Germinal center (tissue), 1 donor: ENCODE measurements at places on chromosomes 12 and 14.

- DNase-seq = no peak
These were observed 48.5 kb downstream of the BAZ1A start for GRCh38 chr14:34826661-34827060.

DNA sequence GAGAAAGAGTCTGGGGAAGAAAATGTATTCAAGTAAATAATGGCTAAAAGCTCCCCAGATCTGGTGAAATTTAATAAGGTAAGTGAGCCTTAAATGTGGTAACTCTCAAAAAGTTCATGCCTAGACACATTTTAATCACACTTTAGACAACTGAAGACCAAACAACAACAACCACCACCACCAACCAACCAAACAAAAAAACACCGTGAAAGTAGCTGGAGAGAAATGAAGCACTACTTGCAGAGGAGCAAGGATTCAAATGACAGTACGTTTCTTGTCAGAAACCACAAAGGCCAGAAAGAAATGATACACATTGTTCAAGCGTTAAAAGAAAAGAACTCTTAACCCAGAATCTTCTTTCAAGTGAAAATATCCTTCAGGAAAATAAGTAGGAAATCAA lies 208.3 kb downstream of the MYRFL start:
- no peak for DNase-seq

DNA sequence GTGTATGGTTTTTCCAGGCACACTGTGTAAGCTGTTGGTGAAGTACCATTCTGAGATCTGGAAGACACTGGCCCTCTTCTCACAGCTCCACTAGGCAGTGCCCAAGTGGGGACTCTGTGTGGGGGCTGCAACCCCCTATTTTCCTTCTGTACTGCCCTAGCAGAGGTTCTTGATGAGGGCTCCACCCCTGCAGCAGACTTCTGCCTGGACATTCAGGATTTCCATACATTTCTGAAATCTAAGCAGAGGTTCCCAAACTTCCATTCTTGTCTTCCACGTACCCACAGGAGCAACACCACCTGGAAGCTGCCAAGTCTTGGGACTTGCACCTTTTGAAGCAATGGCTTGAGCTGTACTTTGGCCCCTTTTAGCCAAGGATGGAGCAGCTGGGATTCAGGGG lies 85.2 kb upstream of the PRMT8 start:
- DNase-seq = no peak

GRCh38 chr12:65123435-65124063 lies 2.4 kb upstream of the WIF1 start:
- DNase-seq = no peak

DNA sequence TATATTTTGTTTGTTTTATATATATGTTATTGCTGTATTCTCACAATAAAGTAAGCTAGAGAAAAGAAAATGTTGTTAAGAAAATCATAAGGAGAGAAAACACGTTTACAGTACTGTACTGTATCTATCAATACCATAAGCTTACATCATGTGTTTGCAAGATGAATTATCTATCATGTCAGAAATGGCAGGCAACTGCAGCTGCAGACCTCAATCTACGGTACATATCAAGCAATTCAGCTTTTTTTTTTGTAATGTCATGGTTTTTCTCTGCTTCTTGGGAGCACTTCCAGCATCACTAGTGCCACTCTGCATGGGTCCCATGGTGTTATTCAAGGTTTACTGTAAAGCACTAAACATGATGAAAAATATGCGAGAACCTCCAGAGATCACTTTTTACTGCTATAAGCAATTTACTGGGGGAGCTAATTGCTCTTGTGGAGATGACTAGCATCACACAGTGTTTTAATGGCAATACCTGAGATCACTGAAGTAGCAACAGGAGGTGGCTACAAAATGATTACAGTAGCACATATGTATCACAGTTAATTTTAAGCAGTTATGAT lies 9.0 kb upstream of the KRT2 start:
- DNase-seq = no peak

GRCh38 chr14:38549564-38549963 lies 293.7 kb upstream of the CLEC14A start:
- no peak for DNase-seq
